Aorta (tissue), 5 donors: ENCODE measurements at places on chromosomes 12 and 14. TPM values are rescaled to one million over a fixed set of nuclear protein-coding genes. Genes with fewer than 3 reads are reported as not detected.

The KRT6C gene
- not detected for total RNA-seq

The OVCH1 gene
- 1.0 TPM for total RNA-seq

The MANSC1 gene
- total RNA-seq: 37.3 TPM

The TMBIM6 gene
- 290 TPM for total RNA-seq

The MGP gene
- 7,115 TPM for total RNA-seq
